ENCODE measurements at places on chromosomes 4 and X. TPM values are rescaled to one million over a fixed set of nuclear protein-coding genes. Genes with fewer than 3 reads are reported as not detected.

DNA sequence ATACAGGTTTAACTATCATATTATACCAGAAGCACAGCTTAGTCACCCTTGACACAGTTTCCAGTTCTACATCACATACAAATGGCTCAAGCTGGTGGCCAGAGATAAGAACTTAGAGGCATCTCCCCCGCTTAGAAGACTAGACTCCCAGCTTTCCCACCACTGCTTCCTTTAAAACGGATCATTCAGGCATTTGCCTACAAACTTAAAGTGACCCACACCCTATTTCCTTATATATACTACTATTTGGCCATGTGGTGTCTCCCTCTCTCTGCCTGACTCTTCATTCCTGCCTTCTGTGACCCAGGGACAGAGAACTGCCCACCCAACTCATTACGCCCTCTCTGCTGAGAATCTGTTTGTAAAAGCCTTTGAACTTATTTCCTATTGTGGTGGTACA lies 781.2 kb upstream of the DIAPH2 start:
- no peaks in the 10 kb centered on the region for H3K4me1 ChIP-seq
- DNase-seq: no peak
- no peaks in the 10 kb centered on the region for H3K36me3 ChIP-seq
- H3K27ac ChIP-seq: no peak overlapping the region
- no peaks in the 10 kb centered on the region for H3K27me3 ChIP-seq
- H3K4me3 ChIP-seq: no peak overlapping the region

GRCh38 chr4:128427832-128428366 lies 140.3 kb upstream of the PGRMC2 start:
- peak overlapping the region; percentile 81 for H3K27ac ChIP-seq
- peak overlapping the region; percentile 30 for H3K4me3 ChIP-seq
- H3K36me3 ChIP-seq: no peaks in the 10 kb centered on the region

- no peak for DNase-seq
- no peak overlapping the region for H3K4me3 ChIP-seq
- no peaks in the 10 kb centered on the region for H3K27me3 ChIP-seq
Measured at GRCh38 chrX:88613338-88613737, 133.7 kb upstream of the CPXCR1 start.

- no peak for DNase-seq
- H3K4me1 ChIP-seq: no peaks in the 10 kb centered on the region
- H3K27me3 ChIP-seq: no peaks in the 10 kb centered on the region
- H3K4me3 ChIP-seq: no peak overlapping the region
Measured at GRCh38 chr4:25081866-25082471, 51.2 kb upstream of the LGI2 start.

CT45A10 gene
- not detected for total RNA-seq

JAKMIP1 gene
- total RNA-seq: 1.00 TPM

GRCh38 chr4:147860960-147861359 lies 129.1 kb downstream of the ARHGAP10 start:
- H3K36me3 ChIP-seq: no peaks in the 10 kb centered on the region
- no peaks in the 10 kb centered on the region for H3K4me1 ChIP-seq
- DNase-seq: peak; percentile 68
- H3K27me3 ChIP-seq: no peaks in the 10 kb centered on the region
- H3K27ac ChIP-seq: no peak overlapping the region

DNA sequence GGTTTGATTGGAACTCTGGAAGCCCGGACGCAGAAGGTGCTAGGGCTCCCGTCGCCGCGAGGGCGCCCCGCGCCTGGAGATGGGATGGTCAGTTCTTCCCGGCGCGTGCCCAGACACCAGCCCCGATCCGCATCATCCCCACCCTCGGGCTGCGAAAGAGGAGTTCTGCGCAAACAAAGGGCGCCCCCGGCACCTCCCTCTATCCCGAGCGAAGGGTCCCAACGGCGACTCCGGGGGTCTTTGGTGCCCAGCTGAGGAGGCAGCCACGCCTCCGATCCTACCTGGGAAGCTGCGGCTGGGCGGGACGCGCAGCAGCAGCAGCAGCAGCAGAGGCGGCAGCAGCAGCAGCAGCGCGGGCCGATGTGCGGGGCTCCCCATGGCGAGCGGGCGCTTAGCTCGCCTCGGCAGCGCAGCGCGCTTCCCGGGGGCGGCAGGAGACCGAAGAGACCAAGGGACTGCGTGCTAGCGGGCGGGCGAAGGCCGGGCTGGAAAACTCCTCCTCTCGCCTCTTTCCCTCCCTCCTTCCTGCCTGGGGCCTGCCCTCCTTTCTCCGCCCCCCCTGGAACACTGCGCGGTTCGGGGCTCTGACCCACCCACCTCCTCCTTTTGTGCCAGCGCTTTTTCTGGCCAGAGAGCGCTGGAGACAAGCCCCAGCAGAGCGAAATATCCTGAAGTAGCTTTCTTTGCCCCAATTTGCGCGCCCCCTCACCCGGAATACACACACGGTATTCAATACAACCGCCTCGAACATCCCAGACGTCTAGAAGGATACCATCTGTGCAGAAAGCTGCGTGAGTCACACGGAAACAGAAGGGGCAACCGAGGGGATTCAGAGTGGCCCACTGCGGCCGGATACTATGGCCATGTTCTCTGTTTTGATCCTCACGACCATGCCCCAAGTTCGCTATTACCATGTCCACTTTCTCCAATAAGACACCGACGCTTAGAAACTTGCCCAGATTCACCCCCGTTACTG lies at the start of gene SRPX:
Gene SRPX, minus strand, starts transcription at position 457 of the 976 bp plus-strand sequence. Its CDS starts 79 bp downstream, at position 378.
- peaks cover 4% of the 10 kb centered on the region for H3K4me1 ChIP-seq
- no peaks in the 10 kb centered on the region for H3K36me3 ChIP-seq
- peak within 1 kb of the TSS; percentile 24 for H3K27ac ChIP-seq
- peak; percentile 75 for DNase-seq

NKX6-1 gene
- 0.69 TPM for total RNA-seq

DNA sequence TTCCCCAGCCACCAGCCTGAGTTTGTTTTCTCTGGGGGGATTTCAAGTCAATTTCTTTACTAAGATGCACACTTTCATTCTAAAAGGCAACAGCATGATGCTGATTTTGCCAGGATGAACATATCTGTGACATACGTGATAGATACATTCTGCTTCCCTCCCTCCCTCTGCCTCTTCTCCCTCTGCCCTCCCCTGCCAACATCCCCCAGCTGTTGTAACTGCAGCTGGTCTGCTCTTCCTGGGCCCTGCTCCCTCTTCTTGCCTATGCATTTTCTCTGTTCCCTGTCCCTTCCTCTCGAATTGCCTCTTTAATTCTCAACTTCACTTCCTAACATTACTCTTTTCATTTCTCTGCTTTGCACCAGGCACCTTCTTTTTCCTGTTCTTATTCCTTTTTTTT lies 83.4 kb downstream of the AASDH start:
- H3K36me3 ChIP-seq: no peaks in the 10 kb centered on the region
- no peak for DNase-seq
- peaks cover 10% of the 10 kb centered on the region for H3K4me1 ChIP-seq
- no peaks in the 10 kb centered on the region for H3K27me3 ChIP-seq
- no peak overlapping the region for H3K4me3 ChIP-seq

- H3K4me3 ChIP-seq: no peak overlapping the region
- no peaks in the 10 kb centered on the region for H3K27me3 ChIP-seq
- H3K36me3 ChIP-seq: no peaks in the 10 kb centered on the region
- H3K4me1 ChIP-seq: no peaks in the 10 kb centered on the region
- DNase-seq: no peak
Measured at GRCh38 chrX:132677233-132677716, 188.4 kb upstream of the MBNL3 start.

- DNase-seq: no peak
- no peak overlapping the region for H3K4me3 ChIP-seq
- H3K4me1 ChIP-seq: peaks cover 6% of the 10 kb centered on the region
- H3K27me3 ChIP-seq: no peaks in the 10 kb centered on the region
- no peaks in the 10 kb centered on the region for H3K36me3 ChIP-seq
Measured at GRCh38 chr4:11037637-11038036, 353.1 kb upstream of the CLNK start.

ABCB7 gene
- 22.1 TPM for total RNA-seq

NDP gene
- not detected for total RNA-seq

CT83 gene
- not detected for total RNA-seq

SPIN2A gene
- total RNA-seq: 0.39 TPM

GRCh38 chrX:68917799-68918198 lies 89.0 kb downstream of the EFNB1 start:
- H3K27me3 ChIP-seq: no peaks in the 10 kb centered on the region
- no peaks in the 10 kb centered on the region for H3K36me3 ChIP-seq
- H3K4me1 ChIP-seq: no peaks in the 10 kb centered on the region
- no peak overlapping the region for H3K27ac ChIP-seq
